ENCODE measurements at places on chromosomes 1 and 21.

GRCh38 chr1:23578311-23578996 is 19.2 kb upstream of the ID3 start:
- no peak for DNase-seq

DNA sequence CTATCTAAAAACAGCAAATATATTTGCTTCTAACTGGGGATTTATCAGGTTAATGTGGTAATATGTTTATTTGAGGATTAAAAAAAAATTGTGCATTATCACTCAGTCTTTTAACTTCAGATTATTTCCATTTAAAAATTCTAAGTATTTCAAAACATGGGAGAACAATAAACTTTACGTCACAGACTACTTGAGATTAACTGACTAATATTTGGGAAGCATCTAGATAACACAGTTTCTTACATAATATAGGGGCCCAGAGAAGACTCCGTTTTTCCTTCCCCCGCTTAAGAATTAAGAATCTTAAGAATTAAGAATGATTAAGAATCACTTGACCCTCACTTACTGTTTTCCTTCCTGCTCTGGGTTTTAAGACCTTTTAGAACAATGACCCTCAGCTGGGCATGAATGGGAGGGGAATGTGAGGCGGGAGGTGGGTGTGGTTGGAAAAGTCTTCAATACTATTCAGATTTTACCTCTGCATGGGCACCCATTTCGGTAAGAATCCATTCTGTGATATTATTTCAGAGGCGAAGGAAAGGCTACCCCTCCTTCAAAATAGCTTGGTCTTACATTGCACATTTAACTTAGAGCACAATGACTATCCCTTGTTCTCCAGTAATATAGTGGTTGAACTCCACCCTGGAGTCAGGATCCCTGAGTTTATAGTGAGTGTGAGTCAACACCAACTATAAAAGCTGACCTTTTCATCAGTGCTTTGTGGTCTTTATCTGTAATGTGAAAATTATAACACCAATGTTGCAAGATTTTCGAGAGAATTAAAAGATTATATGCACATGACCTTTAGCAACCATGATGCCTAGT is 821.3 kb downstream of the USP25 start:
- no peak for DNase-seq

GRCh38 chr21:46247699-46248421 is 19.3 kb upstream of the LSS start:
- no peak for DNase-seq

DNA sequence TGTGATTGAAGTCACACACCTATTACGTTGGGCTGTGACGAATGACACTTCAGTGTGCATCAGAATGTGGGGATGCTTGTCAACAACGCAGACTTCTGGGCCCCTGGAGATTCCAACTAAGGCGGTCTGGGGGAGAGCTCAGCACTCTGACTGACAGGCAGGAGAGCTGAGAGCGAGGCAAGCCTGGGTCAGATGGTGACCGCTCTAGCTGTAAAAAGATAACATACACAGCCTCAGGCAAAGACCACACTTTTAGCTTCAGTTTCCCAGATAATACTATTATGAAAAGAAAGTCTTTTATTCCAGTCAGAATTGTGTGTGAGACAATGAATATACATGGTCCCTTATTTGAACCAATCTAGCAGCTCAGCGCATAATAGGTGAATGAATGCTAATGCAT is 25.4 kb downstream of the EDARADD start:
- no peak for DNase-seq

DNA sequence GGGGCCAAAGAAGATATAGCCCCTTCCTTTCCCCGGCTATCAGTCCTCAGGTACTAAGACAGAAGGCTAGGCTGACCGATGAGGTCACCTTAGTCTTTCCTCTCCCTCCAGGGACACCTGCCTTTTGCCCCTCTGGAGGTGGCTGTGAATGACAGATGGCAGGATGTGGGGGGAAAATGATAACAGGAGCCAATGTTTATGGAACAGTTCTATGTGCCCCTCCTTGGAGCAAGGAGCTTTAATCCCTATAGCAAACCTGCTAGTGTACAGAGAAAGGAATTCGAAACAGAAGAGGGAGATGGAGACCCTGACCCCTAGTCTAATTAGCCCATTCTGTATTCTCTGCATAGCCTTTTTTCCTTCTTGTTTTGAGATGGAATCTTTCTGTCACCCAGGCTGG is 28.1 kb downstream of the SERINC2 start:
- no peak for DNase-seq

- no peak for DNase-seq
These were observed 9.8 kb downstream of the COL8A2 start for GRCh38 chr1:36115200-36115669.

- no peak for DNase-seq
These were observed 42.5 kb downstream of the PLPPR5 start for GRCh38 chr1:98962156-98962555.

GRCh38 chr1:46219551-46220520 is 16.7 kb downstream of the LURAP1 start:
- DNase-seq: no peak

DNA sequence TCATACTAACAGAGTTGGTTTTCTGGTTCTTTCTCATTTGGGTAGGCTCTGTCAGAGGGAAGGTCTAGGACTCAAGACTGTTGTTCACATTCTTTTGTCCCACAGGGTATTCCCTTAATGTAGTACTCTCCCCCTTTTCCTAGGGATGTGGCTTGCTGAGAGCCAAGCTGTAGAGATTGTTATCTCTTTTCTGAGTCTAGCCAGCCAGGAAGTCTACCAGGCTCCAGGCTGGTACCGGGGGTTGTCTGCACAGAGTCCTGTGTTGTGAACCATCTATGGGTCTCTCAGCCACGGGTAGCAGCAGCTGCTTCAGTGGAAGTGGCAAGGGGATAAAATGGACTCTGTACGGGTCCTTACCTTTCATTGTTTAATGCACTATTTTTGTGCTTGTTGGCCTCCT is 226.4 kb downstream of the LBR start:
- DNase-seq: no peak

GRCh38 chr1:25051504-25051903 is 121.4 kb upstream of the RUNX3 start:
- DNase-seq: no peak

DNA sequence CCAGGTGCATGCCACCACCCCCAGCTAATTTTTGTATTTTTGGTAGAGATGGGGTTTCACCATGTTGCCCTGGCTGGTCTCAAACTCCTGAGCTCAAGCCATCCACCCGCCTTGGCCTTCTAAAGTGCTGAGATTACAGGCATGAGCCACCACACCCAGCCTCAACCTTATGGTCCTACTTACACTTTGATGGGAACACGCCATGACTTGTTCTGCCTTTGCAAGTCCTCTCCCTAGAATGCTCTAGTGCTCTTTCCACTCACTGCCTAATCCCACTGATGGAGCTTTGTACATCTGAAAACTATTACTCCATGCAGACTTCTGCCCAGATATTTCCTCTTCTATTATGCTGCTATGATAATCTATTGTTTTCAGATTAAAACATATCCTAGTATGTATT is 174.3 kb downstream of the DAB1 start:
- DNase-seq: no peak

DNA sequence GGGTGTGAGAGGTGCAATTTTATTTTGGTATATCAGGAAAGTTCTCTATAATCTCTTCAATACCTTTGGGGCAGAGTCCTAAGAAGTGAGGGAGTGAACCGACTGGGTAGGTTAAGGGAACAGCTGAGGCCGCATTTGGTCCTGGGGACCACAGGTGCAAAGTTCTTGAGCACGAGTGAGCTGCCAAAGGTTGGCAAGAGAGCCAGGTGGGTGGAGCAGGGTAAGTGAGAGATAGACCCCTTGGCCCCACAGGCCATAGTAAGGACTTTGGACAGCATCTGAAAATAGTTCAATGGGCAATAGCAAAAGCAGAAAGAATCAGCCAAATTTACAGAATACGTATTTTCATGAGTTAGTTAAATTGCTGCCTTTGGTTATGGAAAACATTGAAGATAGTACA is 11.0 kb upstream of the NID1 start:
- no peak for DNase-seq

GRCh38 chr1:19122668-19123067 is 87.4 kb downstream of the UBR4 start:
- DNase-seq: peak; percentile 45

GRCh38 chr1:92567211-92567868 is 80.6 kb upstream of the GFI1 start:
- DNase-seq: no peak

DNA sequence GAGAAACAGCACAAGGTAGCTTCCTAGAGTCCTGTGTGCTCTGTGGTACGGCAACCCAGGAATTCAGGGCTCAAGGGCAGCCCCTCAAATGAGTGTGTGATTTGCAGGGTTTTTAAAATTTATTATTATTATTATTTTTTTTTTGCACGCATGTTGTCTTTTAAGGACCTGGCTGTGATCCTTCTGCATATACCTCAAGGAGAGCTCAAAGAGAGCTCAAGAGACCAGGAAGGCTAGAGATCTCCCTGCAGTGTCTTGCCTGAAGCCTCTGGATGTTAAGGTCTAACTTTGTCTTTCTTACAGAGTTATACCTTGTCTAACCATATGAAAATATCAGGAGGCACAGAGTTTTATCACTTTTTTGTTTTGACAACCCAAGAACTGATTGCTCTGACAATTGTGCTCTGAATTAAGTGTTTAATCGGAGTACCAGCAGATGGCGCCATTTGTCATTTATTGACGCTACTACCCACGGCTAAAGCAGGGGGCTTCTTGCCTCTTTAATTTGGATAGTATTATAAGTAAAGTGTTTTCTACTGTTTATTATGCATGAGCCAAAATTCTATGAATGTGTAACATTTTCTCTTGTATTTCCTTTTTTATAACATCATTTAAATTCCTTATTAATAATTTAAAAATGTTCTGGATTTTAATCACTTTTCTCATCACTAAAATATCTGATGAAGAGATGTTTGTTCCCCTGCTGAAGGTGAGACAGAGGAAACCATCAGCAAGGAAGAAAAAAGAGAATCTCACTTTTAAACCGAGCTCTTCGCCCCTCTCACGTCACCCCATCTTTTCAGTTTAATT is 35.8 kb upstream of the LMO4 start:
- DNase-seq: peak; percentile 65

DNA sequence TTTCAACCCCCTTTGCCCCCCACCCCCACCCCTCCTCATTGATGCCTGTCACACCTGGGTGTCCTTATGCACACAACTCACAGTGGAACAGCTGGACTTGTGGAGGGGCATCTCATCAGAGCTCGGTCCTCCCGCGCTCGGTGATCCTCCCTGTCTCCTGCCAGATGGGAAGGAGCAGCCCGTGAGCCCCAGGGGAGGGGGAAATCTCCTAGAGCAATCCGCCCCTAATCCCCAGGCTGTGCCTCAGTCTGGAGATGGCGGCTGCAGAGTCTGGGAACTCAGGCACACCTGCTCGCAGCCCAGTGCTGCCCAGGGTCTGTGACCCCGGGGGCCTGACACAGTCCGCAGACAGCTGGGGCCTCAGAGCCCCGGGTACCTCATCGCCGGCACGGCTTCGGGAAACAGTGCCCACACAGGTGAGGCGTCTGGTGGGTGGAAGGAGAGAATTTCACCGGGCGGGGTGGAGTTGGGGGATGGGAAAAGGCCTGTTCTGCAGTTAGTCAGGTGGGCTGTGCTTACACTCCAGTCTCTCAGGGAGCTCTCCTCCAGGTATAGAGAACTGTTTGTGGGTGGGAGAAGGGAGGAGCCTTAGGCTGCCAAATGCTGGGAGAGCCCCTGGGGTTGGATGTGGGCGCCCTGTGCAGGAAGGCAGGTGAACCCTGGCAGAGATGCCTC is 29.3 kb downstream of the TMCC2 start:
- DNase-seq: no peak

- DNase-seq: no peak
These were observed 342.8 kb downstream of the NCAM2 start for GRCh38 chr21:21341041-21341440.

DNA sequence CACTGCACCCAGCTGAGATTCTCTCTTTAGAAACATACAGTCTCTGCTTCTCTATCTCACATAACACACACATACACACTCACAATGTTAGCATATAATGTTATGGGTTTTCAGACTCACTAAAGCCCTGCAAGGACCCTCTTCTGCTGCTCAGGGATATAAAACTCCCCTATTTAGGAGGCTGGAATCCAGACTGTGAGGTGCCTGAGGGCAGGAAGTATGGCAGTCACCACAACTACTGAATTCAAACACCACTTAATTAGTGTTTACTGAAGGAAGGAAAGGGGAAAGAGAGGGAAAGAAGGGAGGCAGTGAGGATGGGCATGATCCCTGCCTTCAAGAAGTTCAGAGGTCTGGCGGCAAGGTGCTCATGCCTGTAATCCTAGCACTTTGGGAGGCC is 7.8 kb upstream of the CDK18 start:
- DNase-seq: no peak

DNA sequence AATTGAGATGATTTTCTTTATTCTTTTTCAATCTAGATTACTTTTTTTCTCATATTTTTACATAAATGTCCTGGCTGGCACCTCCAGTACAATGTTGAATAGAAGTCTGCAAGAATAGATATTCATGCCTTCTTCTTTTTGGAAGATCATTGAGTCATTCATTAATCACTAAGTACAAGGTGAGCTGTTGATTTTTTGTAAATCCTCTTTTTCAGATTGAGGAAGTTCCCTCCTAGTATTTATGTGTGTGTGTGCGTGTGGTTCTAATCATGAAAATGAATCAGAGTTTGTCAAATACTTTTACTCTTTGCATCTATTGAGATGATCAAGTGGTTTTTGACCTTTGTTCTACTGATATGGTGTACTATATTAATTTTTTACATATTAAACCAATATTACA is 859.3 kb downstream of the KCNT2 start:
- no peak for DNase-seq

DNA sequence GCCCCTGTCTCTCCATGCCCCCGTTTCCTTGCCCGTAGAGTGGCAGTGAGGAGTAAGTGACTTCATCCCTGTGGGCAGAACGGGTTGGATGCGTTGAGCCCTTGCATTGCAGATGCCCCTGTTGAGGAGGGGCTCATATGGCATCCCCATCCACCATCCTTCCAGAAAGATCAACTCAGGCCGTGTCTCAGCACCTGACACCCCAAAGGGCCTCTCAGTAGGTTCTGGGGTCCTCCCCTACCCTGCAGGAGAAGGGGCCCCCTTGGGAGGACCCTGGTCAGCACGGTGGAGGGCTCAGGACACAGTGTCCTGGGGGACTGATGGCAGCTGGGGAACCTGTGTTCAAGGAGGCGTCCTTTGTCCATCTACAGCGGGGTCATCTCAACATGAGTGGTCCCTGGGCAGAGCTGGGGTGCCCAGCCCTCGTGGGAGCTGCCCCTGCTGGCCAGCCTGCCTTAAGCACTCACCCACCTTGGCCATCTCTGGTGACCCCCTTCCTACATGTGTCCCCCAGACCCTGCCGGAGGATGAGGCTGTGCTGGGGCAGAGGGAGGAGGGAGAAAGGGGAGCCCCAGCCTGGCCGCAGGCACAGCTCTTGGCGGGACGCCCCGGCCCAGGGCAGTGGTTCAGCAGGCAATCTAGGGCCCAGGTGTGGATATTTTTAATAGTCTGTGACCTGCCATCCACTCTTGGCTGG is 48.2 kb upstream of the ACTRT2 start:
- DNase-seq: no peak

- DNase-seq: no peak
These were observed 176.7 kb downstream of the CRB1 start for GRCh38 chr1:197444755-197445154.

GRCh38 chr1:235008239-235008638 is 120.4 kb downstream of the TOMM20 start:
- DNase-seq: no peak

Data from Calu3 (cell line).